ENCODE measurements at places on chromosomes 7 and 10.

DNA sequence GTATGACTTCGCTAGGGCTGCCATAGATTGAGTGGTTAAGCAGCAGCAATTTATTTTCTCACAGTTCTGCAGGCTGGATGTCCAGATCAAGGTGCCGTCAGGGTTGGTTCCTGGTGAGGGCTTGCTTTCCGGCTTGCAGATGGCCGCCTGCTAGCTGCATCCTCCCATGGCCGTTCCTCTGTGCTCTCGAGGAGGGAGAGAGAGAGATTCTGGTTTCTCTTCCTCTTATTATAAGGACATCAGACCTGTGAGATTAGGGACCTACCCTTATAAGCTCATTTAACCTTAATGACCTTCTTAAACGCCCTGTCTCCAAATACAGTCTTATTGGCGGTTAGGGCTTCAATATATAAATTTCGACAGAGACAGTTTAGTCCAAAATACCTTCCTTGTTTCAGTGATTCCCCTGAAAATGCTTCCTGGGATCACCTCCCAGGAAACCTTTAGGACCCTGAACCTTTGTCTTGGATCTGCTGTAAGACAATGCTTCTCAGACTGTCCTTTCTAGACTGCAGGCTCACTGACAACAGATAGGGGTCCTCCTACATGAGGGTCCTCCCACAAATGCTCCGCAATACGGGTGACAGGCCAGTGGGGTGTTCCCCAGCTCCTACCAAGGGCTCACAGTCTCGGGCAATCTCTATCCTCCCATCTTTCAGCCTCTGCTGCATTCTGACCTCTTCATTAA is 82.5 kb upstream of the BAIAP2L1 start:
- H3K27me3 ChIP-seq, result no peaks in the 10 kb centered on the region
- no peaks in the 10 kb centered on the region for H3K36me3 ChIP-seq
- no peak overlapping the region for H3K27ac ChIP-seq
- no peak overlapping the region for H3K4me3 ChIP-seq
- H3K4me1 ChIP-seq, result no peaks in the 10 kb centered on the region
- no peak for DNase-seq

DNA sequence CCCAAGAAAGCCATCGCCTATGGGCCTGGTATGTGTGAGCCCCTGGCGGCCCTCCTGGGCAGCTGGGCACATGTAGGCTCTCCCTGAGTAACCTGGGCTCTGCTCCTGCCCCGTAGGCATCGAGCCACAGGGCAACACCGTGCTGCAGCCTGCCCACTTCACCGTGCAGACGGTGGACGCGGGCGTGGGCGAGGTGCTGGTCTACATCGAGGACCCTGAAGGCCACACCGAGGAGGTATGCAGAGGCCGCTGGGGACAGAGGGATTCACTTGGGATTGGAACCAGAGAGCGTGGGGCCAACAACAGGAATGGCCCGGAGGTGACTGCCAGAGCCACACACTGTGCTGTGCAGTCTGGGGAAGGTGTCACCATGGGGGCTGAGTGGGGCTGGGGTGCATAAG is 7.3 kb downstream of the FLNC start:
- no peaks in the 10 kb centered on the region for H3K27me3 ChIP-seq
- no peaks in the 10 kb centered on the region for H3K4me1 ChIP-seq
- no peak overlapping the region for H3K4me3 ChIP-seq
- DNase-seq, result no peak
- no peaks in the 10 kb centered on the region for H3K36me3 ChIP-seq
- no peak overlapping the region for H3K27ac ChIP-seq

- peaks cover 3% of the 10 kb centered on the region for H3K27me3 ChIP-seq
- H3K4me1 ChIP-seq, result no peaks in the 10 kb centered on the region
- no peak for DNase-seq
- H3K36me3 ChIP-seq, result no peaks in the 10 kb centered on the region
- peak overlapping the region; percentile 36 for H3K4me3 ChIP-seq
Measured at GRCh38 chr10:27258838-27259812, 18.5 kb upstream of the ACBD5 start.

- H3K27ac ChIP-seq, result no peak overlapping the region
- H3K36me3 ChIP-seq, result no peaks in the 10 kb centered on the region
- H3K27me3 ChIP-seq, result no peaks in the 10 kb centered on the region
- DNase-seq, result no peak
- H3K4me3 ChIP-seq, result no peak overlapping the region
- H3K4me1 ChIP-seq, result no peaks in the 10 kb centered on the region
Measured at GRCh38 chr7:68587599-68587998, 1010.7 kb upstream of the AUTS2 start.

DNA sequence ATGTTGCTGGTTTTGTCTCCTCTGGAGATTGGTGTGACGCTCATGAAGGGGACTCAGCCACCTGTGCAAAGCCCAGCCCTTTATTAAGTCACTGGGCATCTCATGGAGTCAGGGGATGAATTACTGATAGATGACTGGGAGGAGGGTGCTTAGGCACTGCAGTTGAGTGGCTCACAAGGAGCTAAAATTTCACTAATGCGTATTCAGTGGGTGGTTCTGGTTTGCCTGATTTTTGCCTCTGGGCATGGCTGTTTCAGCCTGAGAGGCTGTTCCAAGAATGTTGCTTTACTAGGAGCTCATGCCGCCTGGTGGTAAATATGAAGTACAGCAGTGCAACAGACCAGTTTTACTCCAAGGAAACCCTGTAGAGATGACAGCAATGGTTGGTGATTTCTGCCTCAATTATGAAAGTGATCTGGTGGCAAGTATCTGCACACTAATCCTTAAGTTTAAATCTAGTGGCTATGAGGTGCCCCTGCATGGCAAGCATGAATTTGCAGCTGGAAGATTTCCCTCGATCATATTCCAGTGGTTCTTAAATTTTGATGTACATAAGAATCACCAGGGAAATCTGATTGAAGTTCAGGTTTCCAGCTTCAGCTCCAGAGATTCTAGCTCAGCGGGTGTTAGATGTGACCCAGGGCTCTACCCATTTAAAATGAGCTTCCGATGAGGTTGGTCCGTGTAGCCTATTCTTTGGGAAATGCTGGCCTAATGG is 19.9 kb downstream of the ACTA2 start:
- H3K27ac ChIP-seq, result no peak overlapping the region
- peak; percentile 69 for DNase-seq
- H3K27me3 ChIP-seq, result no peaks in the 10 kb centered on the region
- peaks cover 12% of the 10 kb centered on the region for H3K4me1 ChIP-seq
- H3K36me3 ChIP-seq, result no peaks in the 10 kb centered on the region

GRCh38 chr7:15783987-15784693 is 97.7 kb upstream of the MEOX2 start:
- H3K27me3 ChIP-seq, result no peaks in the 10 kb centered on the region
- DNase-seq, result no peak
- H3K4me1 ChIP-seq, result no peaks in the 10 kb centered on the region
- no peak overlapping the region for H3K27ac ChIP-seq

- no peaks in the 10 kb centered on the region for H3K27me3 ChIP-seq
- no peaks in the 10 kb centered on the region for H3K4me1 ChIP-seq
- no peaks in the 10 kb centered on the region for H3K36me3 ChIP-seq
- H3K27ac ChIP-seq, result no peak overlapping the region
Measured at GRCh38 chr7:44394112-44394447, 68.7 kb upstream of the CAMK2B start.
